Omental fat pad (tissue), 4 donors: ENCODE measurements at places on chromosomes 11 and 22. TPM values are rescaled to one million over a fixed set of nuclear protein-coding genes. Genes with fewer than 3 reads are reported as not detected.

- no peak for DNase-seq
Observed at GRCh38 chr11:23103416-23103815, 243.1 kb upstream of the CCDC179 start.

DNA sequence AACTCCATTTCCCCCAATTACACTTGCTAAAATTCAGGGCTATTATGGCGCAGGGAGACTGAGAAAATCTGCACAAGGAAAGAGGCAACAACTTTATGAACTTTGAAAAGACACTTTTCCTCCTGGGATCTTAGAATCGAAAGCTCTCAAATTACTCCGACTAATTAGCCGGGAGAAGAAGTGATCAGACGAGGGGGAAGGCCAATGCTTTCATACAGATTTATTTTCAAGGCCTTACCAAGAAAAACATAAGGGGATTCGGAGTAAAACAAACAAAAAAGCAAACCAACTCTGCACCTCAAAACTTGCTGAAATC, 1.6 kb downstream of the PAX6 start:
- no peak for DNase-seq

DNA sequence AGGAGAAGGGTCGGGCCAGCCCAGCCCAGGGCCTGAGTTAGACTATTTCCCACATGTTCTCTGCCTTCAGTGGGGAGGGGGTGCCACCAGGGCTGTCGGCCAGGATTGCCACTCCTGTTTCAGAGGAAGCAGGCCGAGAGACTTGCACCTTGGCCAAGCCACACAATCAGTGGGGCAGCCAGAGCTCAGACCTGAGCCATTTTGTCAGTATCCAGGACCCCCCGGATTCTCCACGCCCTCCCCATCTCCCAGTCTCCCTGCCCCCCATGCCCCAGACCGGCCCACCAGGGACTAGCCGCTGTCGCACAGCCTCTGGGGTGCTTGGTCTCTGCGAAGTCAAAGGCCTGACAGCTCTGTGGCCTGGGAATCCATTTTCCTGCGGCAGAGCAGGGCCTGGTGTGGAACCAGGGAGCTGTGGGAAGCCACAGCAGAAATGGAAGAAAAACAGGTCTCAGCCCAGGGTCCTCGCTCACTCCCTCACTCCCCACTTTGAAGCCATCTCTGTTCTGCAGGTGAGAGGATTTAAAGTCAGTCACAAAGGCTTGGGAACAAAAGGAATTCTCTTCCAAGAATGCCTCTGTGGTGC, 25.5 kb upstream of the MGAT3 start:
- DNase-seq: no peak

The MIOX gene
- not detected for total RNA-seq

The TRPM5 gene
- total RNA-seq: not detected

The MTMR2 gene
- 30.4 TPM for total RNA-seq

DNA sequence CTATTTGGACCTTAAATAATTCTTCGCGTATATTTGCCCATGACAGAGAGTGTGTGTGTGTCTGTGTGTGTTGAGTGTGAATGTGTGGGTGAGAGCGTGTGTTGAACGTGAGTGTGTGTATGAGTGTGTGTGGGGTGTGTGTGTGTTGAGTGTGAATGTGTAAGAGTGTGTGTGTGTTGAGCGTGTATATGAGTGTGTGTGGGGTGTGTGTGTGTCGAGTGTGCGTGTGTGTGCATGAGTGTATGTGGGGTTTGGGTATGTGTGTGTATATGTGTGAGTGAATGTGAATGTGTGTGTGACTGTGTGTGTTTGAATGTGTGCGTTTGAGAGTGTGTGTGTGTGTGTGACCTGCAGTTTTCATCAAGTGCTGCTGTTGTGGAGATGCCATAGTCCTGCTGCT, 26.8 kb downstream of the GAL start:
- no peak for DNase-seq

DNA sequence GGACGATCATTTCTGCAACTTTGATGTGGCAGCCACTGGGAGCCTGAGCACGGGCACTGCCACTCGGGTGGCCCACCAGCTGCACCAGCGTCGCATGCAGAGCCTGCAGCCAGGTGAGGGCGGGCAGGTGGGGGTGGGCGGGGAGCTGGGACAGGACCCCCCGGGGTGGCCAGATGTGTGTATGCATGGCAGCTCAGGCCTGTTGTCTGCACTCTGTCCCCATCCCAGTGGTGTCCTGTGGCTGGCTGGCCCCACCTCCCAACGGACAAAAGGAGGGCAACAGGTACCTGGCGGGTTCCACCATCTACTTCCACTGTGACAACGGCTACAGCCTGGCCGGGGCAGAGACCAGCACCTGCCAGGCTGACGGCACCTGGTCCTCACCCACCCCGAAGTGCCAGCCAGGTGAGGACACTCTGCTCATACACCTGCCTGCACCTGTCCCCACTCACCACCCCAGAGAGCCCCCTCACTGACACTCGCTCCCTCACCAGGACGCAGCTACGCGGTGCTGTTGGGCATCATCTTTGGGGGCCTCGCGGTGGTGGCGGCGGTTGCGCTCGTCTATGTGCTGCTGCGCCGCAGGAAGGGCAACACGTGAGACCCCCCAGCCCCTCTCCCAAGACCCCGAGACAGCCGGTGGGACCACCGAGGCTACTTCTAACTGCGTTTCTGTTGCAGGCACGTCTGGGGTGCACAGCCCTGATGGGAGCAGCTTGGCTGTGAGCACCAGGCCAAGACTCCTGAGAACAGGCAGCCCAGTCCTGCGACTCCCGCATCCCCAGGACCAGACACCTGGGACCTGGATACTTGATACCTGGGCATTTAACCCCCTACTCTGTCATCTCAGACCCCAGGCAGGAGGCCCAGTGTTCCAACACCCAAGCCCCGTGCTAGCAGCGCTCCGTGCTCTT, 6.7 kb downstream of the SUSD2 start:
- no peak for DNase-seq
